ENCODE measurements at places on chromosomes 2 and 18. TPM values are rescaled to one million over a fixed set of nuclear protein-coding genes. Genes with fewer than 3 reads are reported as not detected.

Gene BABAM2
- total RNA-seq = 42.3 TPM

Gene FAM161A
- 8.6 TPM for total RNA-seq

Gene CENPA
- 42.0 TPM for total RNA-seq

Gene TUBA4B
- total RNA-seq = not detected

Gene CYP26B1
- not detected for total RNA-seq

Gene CEP192
- total RNA-seq = 13.4 TPM

Gene HOXD8
- 4.1 TPM for total RNA-seq

Gene SIX3
- not detected for total RNA-seq

DNA sequence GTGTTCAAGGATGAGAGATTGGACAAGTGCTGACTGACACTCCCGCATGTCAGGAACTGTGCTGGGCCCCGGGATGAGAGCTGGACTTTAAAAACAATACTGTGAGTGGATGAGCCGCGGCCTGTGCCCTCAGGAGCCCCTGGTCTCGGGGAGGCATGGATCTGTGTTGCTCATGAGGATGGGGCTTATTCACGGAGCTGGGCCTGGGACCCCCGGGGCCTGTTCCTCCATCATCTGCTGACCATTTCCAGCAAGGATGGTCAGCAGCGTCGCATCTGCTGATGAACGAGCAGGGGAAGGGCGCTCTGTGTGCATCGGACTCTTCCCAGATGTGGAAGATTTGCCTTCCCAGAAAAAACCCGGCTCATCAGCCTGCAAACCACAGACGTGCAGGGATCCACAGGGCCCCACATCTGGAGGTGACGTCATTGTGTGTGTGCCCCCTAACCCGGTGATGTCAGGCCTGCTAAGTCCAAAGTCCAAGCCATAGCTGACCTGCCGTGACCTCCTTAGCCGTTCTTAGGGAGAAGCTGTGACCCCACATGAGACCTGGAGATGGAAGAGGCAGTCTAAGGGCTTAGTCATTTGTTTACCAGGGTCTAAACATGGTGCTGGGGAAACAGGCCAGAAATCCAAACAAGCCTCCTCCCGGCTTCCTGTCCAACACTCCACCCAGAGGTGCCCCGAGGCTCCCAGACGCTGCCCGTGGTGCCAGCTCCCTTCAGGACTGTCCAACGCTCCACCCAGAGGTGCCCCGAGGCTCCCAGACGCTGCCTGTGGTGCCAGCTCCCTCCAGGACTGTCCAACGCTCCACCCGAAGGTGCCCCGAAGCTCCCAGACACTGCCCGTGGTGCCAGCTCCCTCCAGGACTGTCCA lies 143.9 kb downstream of the PXDN start:
- DNase-seq = no peak

DNA sequence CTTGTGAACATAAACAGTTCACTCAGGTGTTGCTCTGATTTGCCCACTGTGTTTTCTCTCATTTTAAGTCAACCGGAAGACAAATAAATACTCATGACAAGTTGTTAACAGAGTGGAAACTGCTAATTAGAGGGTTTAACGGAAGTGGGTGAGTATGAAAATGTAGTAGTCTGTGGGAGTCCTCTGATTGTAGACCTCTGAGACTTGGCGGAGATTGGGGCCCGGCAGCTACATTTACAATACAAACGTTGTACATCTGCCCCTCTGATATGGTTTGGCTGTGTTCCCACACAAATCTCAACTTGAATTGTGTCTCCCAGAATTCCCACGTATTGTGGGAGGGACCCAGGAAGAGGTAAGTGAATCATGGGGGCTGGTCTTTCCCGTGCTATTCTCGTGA lies 107.3 kb upstream of the FAM98A start:
- DNase-seq = no peak

- DNase-seq = no peak
These were observed 51.9 kb upstream of the SEMA4C start for GRCh38 chr2:96921561-96922319.

DNA sequence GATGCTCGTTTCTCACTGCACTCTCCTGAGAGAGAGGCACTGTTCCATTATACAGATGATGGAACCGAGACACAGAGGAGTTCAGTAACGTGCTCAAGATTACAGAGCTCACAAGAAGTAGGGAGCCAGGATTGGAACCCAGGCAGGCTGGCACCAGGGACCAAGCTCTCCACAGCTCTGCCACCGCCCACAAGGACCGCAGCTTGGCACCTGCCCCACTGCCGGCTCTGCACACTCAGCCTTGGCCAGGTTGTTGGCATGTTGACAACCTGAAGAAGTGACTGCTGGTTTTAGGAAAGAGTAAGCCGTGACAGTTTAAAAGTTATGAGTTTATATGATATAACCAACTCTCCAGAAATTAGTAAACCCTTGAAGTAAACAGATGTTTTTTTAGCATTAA lies 48.0 kb upstream of the ITM2C start:
- DNase-seq = peak; percentile 60

- peak; percentile 79 for DNase-seq
These were observed 405 bp downstream of the SP3 start for GRCh38 chr2:173964565-173965371.

GRCh38 chr2:129777762-129778583 lies 201.5 kb upstream of the RAB6C start:
- no peak for DNase-seq

GRCh38 chr2:227745594-227745993 lies at the start of gene SCYGR8:
Gene SCYGR8 (plus strand): TSS chr2:227745894. CDS start chr2:227745894, 0 bp downstream.
- DNase-seq = no peak

DNA sequence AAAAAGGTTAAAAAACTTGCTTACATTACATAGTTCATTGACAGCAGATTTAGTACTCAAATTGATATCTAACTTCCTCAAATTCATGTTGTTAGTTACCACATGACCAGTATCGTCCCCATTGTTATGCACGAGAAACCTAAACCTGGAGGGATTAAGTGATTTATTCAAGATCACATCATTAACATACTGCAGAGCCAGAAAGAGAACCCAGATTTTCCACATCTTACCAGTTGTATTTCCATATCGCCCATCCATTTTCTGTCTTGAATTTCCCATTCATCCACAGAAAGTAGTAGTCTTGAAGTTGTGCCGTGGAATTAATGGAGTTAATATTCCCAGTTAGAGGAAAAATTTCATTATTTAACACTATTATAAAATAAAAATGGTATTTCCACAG lies 512.0 kb downstream of the METTL4 start:
- DNase-seq = no peak

DNA sequence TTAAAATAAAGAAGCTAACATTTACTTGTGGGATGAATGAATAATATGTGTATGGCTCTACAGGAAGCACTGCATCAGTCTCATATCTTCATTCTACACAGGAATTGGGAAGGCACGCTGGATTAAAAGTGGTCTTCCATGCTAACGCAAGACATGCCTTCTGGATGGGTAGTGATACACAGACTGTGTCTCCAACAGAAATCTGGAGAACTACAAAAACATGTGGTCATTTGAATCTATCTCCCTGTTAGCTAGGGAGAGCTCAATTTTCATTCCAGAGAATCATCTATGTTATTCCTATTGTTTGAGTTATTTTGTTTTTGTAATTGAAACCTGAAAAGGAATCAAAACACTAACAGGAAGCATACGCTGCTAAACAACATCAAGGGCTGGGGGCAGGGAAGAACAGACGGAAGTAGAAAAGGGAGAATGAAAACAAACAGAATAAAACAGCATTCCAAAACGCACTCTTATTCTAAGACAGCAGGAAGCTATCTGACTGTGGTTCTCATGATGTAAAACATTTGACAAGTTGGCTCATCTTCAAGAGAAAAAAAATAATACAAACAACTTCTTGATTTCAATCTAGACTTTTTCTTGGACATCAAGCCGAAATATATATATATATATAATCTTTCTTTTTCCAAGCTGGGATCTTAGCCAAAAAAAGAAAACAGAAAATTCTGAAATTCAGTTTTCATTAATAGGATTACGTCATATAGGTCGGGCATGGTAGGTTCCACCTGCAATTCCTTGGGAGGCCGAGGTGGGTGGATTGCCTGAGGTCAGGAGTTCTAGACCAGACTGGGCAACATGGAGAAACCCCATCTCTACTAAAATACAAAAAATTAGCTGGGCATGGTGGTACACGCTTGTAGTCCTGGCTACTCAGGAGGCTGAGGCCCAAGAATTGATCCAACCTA lies 31.5 kb upstream of the ASNSD1 start:
- DNase-seq = no peak

DNA sequence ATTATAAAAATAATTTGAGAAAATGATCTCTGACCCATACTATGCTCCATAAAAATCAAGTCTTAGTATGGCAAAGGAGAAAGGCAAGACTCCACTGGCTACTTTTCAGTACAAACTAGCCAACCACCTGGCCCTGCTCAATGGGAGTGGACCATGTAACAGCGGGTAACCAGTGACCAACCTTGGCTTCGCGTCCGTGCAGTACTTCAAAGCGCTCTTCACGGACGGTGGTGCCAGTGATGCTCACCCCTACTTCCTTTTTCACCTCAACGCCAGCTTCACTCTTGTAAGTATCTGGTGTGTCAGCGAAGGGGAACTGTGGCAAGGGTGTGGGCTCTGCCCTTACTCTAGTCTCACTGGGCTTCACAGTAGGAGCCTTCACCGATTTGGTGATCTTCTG lies 23.3 kb downstream of the TTN start:
- DNase-seq = no peak

DNA sequence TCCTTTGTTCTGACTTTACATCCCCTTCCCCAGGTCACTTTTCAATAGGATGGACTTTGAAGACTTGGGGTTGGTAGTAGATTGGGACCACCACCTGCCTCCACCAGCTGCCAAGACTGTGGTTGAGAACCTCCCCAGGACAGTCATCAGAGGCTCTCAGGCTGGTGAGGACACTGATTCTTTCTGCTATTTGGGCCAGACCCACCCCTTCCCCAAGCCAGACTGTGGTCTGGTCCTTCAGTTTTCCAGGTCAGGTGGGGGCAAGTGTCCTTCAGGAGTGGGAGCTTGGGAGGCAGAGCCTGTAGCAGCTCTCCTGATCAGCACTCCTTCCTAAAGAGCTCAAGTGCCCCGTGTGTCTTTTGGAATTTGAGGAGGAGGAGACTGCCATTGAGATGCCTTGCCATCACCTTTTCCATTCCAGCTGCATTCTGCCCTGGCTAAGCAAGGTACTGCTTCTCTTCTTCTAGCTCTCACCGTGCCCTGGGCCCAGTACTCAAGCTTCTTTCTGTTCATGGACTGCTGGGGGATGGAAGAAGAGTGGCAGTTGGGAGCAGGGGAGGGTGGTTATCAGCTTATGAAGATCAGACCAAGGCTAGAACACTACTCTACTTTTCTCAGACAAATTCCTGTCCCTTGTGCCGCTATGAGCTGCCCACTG lies 1.1 kb downstream of the RNF181 start:
- DNase-seq = no peak

- DNase-seq = peak; percentile 91
These were observed at the start of gene PSMD1 for GRCh38 chr2:231056453-231057416. Gene PSMD1 (plus strand): TSS chr2:231056867. CDS start chr2:231057026, 159 bp downstream.

DNA sequence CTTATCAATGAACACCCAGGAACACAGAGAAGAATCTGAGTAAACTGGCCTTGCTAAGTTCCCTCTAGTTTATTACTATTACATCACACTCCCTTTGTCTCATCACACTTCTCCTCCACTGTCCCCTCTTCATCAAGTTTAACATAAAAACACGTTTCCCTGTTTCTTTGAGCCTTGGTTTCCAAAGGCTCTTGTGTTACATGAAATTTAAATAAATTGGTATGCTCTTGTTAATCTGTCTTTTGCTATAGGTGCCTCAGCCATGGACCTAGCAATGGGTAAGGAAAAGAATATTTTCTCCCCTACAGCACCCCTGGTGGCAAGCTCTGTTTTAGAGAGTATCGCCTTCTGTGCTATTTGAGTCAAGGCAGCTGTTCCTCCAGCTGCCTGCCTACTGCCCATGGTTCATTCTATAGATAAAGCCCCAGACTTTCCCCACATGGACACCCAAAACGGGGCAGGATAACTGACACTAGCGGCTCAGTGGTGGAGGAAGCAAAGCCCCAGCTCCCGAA lies 31.8 kb downstream of the TGIF1 start:
- no peak for DNase-seq

- DNase-seq = peak; percentile 13
These were observed 9.1 kb upstream of the DAW1 start for GRCh38 chr2:227862227-227862740.

DNA sequence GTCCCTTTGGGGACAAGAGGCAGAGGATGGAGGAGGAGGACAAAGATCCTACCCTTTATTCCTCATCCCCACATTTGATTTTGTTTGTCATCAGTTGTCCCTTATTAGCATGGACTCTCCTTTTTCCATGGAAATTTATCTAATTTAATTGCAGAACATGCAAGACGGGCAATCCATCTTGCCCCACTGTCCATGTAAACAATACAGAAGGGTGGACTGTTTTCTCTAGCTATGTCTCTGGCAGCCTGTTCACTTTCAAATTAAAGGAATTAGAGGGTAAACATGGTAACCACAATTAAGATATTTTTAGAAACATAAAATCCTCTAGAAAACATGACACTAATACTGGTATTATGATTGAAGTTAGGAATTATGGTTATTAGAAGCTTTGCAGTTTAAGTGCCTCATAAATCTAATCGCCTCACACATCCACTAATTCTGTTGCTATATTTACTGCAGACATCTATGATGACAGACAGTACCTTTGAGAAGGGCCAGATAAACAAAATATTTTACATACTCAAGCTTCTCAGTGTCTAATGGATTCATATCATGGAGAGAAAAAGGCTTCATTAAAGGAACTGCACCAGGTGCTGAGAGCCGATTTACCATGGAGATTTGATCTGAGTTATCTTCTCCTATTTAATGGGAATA lies 215.5 kb downstream of the LNPK start:
- DNase-seq = no peak

DNA sequence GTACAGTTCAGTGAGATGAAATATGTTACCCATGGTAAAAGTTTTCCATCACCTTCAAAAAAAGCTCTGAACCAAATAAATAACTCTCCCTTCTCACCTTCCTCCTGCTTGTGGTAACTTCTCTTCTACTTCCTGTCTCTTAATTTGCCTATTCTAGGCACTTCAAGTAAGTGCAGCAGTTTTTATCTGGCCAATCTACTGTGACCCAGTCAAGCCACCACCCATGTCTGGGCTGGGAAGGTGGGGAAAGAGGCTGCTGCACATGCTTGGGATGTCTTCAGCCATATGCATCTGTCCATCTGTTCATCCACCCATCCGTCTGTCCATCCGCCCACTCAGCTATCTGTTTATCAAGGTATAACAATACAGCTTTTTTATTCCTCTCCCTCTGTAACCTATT lies 31.6 kb downstream of the ZNF532 start:
- no peak for DNase-seq

DNA sequence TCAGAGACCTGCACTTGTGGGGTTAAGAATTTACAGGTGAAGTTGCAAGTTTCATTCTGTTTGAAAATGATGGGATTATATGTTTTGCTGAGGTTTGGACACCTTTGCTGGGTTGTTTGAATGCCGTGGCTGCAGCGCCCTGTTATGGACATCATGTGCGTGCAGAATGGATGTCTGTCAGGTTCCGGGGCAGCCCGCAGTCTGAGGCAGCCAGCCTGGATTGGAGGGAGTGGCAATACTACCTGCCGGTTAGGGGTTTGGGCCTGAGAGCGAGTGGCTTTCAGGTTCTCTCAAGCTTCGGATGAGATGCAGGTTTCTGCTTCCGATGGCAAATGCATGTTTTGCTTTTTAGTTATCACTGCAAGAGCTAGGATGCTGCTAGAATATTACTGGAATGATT lies 1.1 kb downstream of the CASP8 start:
- DNase-seq = no peak
